ENCODE measurements at places on chromosomes 6 and 20.

- DNase-seq, result no peak
These were observed 105.3 kb upstream of the SLC22A16 start for GRCh38 chr6:110581679-110582078.

- DNase-seq, result no peak
These were observed 216.4 kb downstream of the ANKRD60 start for GRCh38 chr20:58011947-58012610.

DNA sequence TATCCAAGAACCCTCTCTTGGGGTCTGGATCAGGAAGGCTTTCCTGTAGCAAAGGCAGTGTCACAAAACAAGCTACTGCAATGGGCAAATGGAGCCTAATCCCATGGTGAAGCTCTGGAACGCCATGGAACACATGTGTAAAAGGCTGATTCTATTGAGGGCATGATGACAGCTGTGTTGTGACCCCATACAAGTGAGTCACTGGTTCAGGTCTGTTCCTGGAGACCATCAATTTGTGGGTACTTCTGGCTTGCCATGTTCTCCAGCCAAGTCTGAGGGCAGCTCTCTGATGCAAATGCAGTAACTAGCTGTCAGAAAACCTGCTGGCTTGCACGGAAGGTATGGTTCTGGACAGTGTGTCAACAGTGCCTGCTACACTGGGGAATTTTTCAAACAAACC, 33.3 kb upstream of the ECHDC1 start:
- DNase-seq, result no peak

DNA sequence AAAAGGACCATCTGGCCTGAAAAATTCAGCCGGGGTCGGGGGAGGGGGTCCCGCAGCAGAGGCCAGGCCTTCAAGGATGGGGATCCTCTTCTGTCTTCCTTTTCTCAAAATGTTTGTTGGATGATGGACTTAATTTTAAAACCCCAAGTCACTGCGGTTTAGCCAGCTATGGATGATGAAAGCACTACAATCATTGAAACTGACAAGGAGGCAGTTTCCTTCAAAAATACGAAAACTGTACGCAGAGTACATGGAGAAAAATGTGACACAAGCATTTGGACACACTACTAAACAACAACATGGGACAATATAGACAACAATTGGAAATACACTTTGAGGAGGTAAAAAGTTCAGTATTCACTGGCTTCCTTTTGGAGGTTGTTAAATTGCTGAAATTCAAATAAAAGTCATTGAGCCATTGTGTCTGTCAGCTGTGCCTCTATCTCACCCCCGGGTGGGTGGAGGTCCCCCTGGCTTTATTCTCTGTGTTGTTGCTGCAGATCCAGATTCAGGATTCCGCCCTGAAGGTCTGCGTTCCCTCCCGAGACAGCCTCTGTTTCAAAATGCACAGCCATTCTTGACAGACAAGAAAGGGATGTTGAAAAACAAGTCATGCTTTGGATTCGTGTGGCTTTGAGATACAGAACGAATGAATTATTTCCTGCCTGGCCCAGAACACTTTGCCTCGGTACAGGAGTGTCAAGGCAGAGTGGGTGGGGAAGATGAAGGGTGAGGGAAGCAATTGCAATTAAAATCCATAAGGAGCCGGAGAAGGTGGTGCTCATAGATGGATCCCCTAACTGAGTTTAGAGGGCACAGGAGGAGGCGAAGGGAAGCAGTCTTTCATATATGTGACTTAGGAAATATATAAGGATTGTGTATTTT, 118.2 kb downstream of the TTLL2 start:
- DNase-seq, result no peak

GRCh38 chr6:17985934-17986655, 1.3 kb downstream of the KIF13A start:
- DNase-seq, result no peak

DNA sequence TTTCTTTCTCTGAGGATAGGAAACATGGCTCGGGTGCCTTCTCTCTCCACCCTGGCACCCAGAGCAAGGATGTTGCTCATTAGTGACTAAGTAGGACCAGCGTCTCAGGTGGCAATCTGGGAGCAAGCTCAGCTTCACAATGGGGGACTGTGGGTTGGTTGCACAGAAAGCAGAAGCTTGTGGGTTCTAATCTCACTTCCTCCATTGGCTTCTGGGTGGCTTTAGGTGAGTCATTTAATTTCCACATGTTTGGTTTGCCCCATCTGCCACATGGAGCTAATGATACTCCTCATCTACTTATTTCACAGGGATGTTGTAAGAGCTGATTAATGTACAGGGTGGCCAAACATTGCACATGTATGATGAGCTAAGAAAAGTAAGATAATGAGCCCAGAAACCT, 54.8 kb upstream of the AKIRIN2 start:
- no peak for DNase-seq

DNA sequence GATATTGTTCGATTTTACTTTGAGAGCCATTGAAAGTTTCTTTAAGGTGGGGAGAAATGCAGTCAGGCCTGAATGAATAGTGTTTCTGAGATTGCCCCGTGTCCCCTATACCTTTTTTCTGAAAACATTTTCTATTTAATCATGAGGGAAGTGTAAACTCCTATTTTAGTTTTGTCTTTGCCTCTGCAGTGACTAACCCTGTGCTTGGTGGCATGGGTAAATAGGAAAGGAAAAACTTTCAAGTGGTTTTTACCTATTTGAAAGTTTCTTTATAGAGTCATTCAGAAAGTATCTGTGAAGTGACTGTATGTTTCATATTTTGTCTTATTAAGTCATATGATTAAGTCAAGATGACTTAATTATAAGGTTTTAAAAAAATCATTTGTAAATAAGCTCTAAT, 14.5 kb downstream of the SNRNP48 start:
- no peak for DNase-seq

- no peak for DNase-seq
These were observed 123.4 kb upstream of the HDGFL1 start for GRCh38 chr6:22445946-22446345.

GRCh38 chr6:160979061-160979708, 12.4 kb upstream of the MAP3K4 start:
- no peak for DNase-seq

DNA sequence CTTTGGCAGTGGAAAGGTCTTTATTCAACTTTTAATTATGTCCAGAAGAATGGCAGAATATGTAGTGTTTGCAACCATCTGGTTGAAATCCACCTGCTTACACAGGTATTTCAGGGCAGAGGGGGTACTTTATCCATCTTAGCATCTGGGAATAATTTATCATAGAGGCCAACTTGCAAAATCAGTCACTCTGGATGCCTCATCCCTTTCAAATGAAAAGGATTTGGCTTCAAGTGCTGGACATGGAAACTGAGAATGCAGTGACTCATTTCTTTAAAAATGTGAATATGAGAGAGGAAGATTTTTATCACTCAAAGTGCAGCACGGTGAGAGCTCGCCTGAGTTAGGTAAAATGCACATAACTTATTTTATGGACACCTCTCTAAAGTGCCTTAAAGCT, 758.3 kb downstream of the KIF16B start:
- no peak for DNase-seq
